Activated CD8-positive, alpha-beta memory T cell treated with anti-CD3 and anti-CD28 coated beads for 1 hour (primary cell): ENCODE measurements at places on chromosomes 13 and 19.

GRCh38 chr13:112652512-112653070 lies 37.2 kb upstream of the ATP11A start:
- DNase-seq: no peak

DNA sequence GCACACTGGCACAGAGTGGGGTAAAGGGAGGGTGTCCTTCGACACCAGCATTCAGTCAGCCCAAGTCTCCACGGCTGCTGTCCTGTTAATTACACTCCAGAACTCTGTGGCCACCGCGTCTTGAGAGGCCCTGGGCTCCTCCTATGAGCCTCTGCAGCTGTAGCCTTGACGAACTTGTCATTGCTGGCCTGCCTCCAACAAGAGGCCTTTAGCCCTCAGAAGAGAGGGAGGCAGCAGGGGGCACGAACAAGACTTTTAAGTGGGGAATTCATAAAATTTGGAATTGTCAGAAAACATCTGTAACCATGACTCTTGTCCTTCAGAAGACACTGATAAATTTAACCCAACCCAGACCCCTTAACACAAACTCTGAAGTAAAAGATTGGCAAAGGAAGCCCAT lies 241.9 kb downstream of the UQCRFS1 start:
- no peak for DNase-seq

- DNase-seq: no peak
Observed at GRCh38 chr13:112773601-112774447, 84.0 kb downstream of the ATP11A start.

- no peak for DNase-seq
Observed at GRCh38 chr13:39485314-39485700, 117.7 kb downstream of the LHFPL6 start.

DNA sequence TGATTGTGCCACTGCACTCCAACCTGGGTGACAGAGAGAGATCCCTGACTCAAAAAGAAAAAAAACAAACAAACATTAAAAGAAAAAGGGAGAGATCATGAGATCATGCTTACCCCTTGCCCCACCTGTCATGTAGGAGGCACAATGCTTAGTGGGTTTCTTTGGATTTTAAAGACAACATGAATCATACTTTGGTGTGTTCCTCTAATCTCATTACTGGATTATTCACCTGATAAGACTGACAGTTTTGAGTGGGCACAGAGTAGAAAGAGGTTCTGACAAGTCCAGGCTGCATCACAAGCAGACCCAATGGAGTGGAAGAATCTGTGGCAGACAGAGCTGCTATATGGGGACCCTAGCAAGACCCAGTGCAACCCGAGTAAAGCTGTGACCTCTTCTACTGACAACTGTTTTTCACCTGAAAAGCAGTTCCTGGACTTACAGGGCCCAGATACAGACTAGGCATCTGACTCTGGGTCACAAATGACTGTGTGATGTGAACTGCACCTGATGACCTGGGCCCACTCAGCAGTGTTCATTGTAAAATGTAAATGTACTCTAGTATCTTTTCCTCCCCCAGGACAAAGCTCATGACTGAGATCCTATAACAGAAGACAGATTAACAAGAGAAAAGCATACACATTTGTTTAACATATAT lies 28.9 kb upstream of the USP12 start:
- no peak for DNase-seq

- peak; percentile 33 for DNase-seq
Observed at GRCh38 chr19:3440082-3440481, 40.2 kb downstream of the SMIM24 start.

- DNase-seq: no peak
Observed at GRCh38 chr19:4134351-4134750, 10.4 kb upstream of the MAP2K2 start.

GRCh38 chr19:35812220-35813042 lies at the start of gene PRODH2:
PRODH2 (minus strand) TSS chr19:35812845; CDS start chr19:35812805, 40 bp downstream.
- DNase-seq: no peak
